ENCODE measurements at places on chromosomes 11 and 22.

- no peak for DNase-seq
Measured at GRCh38 chr11:16155448-16155847, 200.9 kb downstream of the SOX6 start.

DNA sequence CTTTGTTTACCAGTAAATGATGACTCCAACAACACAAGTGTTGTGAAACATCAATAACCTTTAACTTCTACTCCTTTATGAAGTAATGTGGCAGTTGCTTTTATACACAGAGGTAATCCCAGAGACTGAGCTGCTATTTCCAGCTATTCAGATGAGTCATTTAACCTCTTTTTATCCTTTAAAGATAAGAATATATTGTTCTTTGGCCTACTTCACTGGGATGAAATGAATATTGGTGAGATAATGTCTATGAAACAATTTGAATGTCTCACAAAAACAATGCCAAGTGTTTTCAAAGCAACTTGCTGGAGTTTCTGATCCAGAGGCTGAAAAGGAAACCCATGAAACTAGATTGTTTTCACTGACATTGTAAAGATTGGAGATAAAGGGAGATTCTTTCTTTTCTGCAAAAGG lies 564.4 kb upstream of the LUZP2 start:
- DNase-seq: no peak

DNA sequence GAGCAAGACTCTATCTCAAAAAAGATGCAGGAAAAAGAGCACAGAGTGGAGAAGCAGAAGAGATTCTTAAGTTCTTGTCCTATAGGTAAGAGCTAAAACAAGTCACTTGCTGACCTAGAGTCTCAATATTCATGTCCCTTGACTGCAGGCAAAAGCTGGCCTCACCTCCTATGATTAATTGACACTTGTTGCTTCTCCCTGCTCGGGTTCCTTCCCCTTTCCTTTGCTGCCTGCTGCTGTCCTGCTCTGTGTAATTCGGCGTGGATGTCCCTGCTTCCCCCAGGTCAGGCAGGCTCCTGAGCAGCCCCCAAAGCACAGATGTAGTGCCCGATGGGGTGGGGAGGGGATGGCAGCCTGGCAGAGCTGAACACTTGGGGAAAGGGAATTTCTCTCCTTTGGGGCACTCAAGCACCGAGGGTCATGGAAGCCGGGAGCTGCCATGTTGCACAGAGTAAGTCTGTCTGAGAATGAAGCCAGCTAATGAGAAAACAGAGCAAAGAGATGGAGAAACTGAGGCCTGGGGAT lies 60.8 kb upstream of the NUP50 start:
- DNase-seq: no peak

DNA sequence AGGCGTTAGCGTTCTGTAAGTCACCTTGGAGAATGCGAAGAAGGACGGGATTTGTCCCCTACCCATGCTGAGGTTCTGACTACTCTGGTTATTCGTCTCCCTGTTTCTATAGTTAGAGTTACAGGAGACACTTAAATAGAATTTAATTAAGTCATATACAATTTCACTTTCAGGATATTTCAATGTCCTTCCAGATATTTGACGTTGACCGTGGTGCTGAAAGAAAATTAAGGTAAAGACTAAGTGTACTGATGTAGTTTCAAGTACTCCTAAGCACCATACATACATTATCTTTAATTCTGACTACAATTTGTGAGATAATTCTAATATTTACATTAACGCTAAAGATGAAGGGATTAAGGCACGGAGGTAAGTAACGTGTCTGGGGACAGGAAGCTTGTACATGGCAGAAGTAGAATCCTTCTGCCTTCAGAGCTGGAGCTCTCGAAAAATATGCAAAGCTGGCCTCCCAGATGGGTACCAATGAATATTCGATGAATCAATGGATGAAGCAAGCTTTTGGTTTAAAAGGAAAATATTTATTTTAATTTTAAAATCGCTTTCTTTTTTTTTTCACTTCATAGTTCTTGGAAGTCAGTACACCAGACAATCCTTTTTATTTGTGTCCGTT lies 539 bp upstream of the SLC36A4 start:
- no peak for DNase-seq

GRCh38 chr11:75450826-75451821 lies 18.1 kb upstream of the KLHL35 start:
- no peak for DNase-seq

GRCh38 chr11:60809249-60809648 lies 24.1 kb downstream of the MS4A10 start:
- DNase-seq: no peak

DNA sequence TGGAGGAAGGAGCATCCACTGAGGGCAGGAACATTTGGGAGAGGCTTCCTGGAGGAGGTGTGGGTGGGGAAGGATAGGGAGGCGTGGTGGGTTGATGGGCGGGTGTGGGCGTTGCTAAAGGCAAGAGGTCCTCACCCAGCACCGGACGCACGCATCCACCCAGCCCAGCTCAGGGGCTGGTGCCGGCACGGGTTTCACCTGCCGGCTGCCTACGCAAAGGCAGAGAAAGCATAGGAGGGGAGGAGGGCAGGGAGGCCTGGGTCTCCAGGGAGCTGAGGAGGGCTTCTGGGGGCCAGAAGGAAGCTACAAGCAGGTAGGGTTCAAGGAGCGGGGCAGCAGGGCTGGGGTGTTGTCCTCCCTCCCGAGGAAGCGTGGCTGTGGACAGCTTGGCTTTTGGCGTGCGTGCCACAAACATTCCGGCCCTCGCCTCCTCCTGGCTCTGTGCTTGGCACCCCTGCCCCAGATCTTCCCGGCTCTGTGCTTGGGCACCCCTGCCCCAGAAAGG lies 7.8 kb downstream of the SSH3 start:
- no peak for DNase-seq

DNA sequence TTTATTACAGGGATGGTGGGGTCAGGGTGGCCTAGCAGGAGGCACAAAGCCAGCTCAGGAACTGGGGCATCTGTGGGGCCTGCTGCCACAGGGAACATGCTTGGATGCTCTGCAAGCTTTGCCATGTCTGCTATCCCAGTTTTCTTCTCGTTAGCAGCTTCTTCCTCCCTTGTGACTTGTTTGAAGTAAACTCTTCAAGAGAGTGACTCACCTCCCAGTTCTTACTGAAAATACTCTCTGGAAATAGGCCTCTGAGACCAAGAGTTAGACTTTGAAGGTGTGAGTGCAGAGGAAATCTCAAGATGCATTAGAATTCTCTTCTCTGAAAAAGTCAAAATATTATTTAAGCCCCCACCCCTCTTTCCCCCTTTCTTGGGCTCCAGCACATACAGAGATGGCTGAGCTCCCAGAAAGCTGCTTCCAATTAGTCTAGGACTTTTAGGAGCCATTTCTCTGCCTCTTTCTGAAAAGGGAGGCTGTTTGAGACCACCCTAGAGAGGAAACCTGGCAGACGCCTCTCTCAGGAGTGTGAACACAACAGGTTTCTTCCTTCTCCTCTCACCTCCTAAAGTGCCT lies 15.1 kb downstream of the CWC15 start:
- no peak for DNase-seq

DNA sequence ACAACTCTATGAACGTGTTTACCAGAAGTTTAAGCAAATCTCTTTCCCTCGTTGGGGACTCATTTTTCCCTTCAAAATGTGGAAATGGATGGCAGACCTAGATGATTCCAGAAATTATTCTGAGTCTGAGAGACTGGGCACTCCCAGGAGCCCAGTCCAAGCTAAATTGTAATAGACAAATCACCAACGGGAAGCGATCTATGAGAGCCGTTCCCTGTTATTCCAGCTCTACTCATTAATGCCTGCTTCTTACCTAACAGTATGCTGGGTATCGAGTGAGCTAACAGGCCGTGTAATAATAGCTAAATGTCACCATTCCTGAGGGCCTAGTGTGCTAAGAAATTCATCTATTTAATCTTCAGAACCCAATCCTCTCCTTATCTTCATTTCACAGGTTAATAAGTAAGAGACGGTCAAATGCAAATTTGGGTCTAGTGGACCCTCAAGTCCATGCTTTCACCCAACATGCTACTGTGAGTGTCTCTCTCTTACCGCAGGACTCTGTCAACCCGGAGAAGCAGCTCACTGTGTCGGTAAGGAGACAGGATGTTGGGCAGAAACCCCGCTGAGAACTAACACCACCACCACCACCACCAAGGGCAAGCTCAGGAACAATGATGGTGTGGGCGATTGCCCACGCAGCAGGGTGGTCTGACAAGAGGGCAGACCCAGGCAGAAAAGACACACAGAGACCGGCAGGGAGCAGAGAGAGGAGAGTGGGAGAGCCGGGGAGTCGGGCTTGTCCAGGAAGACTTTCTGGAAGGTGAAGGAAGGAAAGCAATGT lies 57.1 kb upstream of the TIMP3 start:
- DNase-seq: no peak

GRCh38 chr22:21054714-21055563 lies 9.2 kb downstream of the LRRC74B start:
- no peak for DNase-seq

GRCh38 chr11:73400293-73400692 lies 24.1 kb downstream of the RELT start:
- DNase-seq: no peak

DNA sequence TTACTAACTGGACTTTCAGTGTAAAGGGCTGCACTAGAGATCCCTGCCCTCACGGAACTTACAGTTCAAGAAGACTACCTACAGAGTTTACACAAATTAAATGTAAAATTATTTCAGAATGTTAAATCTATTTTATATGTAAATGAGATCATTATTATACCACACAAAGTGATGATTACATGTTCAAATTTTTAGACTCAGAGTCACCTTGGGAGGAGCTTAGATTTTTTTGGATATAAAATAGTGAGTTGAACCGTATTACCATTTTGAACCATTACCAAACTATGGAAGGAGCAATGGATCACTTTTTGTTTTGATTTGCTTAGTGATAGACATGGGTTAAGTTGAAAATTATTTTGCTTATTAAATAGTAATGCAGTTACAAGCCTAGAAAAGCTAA lies 1.6 kb downstream of the IPO7 start:
- DNase-seq: no peak

- no peak for DNase-seq
Measured at GRCh38 chr11:85795712-85796487, 15.0 kb downstream of the SYTL2 start.

DNA sequence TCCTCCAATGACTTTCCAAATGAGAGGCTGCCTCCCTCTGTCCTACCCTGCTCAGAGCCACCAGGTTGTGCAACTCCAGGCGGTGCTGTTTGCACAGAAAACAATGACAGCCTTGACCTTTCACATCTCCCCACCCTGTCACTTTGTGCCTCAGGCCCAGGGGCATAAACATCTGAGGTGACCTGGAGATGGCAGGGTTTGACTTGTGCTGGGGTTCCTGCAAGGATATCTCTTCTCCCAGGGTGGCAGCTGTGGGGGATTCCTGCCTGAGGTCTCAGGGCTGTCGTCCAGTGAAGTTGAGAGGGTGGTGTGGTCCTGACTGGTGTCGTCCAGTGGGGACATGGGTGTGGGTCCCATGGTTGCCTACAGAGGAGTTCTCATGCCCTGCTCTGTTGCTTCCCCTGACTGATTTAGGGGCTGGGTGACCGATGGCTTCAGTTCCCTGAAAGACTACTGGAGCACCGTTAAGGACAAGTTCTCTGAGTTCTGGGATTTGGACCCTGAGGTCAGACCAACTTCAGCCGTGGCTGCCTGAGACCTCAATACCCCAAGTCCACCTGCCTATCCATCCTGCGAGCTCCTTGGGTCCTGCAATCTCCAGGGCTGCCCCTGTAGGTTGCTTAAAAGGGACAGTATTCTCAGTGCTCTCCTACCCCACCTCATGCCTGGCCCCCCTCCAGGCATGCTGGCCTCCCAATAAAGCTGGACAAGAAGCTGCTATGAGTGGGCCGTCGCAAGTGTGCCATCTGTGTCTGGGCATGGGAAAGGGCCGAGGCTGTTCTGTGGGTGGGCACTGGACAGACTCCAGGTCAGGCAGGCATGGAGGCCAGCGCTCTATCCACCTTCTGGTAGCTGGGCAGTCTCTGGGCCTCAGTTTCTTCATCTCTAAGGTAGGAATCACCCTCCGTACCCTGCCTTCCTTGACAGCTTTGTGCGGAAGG lies 2.9 kb downstream of the APOC3 start:
- DNase-seq: no peak

GRCh38 chr11:84930863-84931262 lies 696.3 kb downstream of the DLG2 start:
- DNase-seq: no peak

DNA sequence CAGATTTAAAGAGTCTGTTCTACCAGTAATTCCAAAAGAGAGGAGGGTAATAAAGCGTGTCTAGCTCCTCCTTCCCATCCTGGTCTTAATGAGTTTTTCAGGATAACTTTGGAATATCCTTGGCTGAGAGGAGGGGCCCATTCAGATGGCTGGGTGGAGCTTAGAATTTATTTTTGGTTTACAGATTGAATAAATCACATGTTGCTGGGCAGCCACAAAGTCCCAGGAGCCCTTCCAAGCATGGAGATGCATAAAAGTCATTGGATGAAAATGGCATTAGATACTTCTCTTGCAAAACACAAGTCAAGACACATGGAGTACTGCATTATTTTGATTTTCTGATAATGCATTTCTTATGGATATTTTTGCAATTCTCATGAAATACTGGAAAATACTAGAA lies 139.0 kb downstream of the TRPC6 start:
- DNase-seq: no peak

GRCh38 chr11:66221726-66222236 lies 46.7 kb upstream of the RAB1B start:
- no peak for DNase-seq

- DNase-seq: no peak
Measured at GRCh38 chr22:48566741-48567140, 1260.9 kb downstream of the BRD1 start.

DNA sequence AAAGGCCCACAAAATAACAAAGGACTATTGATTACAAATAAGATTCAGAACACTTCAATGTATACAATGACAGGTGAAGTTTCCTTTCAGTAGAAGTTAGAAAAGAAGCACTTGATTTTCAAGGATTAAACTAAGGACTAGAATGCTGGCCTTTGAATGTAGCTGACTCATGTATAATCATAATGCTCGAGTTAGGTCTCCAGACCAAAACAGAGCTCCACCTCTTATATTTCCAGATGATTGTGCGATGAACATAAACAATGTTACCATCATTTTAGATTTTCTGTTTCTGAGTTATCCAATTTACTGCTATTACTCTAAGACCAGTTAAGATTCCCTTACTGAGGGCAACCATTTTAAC lies 40.4 kb upstream of the RAPSN start:
- DNase-seq: no peak

GRCh38 chr11:127003260-127003981 lies 2.9 kb upstream of the KIRREL3 start:
- DNase-seq: peak; percentile 19

- no peak for DNase-seq
Measured at GRCh38 chr11:36328966-36329673, 33.0 kb downstream of the PRR5L start.

GRCh38 chr11:78339483-78339882 lies 78.1 kb downstream of the GAB2 start:
- DNase-seq: no peak

GRCh38 chr11:12060385-12060985 lies 49.9 kb upstream of the MICAL2 start:
- DNase-seq: no peak

- DNase-seq: no peak
Measured at GRCh38 chr11:5369789-5370188, 13.8 kb upstream of the OR51M1 start.
